ENCODE measurements at places on chromosomes 3 and 15.

DNA sequence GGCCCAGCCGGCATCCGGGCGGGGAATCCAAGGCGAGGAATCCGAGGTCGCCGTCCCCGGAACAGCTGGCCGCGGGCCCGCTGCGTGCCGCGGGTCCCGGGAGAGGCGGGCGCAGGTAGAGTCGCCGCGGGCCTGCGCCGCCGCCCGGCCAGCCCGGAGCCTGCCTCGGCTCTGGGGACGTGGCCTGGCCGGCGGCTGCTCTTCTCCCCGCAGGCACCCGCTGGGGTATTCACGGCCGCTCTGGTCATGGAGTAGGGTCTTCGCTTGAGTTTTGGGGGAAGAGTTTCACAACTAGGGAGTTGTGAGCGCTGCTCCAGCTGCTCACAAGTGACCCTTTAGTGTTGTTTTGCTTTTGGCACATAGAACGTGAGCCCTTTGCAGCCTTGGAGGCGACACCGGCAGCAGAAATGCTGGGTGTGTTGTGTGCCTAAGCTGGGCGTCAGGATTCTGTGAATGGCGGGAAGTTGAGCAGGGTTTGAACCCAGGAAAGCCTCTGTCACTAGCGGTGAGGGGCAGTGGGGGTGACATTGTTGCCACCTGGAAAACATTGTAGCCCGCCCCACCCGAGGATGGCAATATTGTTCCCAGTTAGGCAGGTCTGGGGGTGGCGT lies 4.0 kb downstream of the TRIM71 start:
- no peak for DNase-seq

- DNase-seq: no peak
Measured at GRCh38 chr3:47503033-47503432, 10.5 kb downstream of the ELP6 start.

DNA sequence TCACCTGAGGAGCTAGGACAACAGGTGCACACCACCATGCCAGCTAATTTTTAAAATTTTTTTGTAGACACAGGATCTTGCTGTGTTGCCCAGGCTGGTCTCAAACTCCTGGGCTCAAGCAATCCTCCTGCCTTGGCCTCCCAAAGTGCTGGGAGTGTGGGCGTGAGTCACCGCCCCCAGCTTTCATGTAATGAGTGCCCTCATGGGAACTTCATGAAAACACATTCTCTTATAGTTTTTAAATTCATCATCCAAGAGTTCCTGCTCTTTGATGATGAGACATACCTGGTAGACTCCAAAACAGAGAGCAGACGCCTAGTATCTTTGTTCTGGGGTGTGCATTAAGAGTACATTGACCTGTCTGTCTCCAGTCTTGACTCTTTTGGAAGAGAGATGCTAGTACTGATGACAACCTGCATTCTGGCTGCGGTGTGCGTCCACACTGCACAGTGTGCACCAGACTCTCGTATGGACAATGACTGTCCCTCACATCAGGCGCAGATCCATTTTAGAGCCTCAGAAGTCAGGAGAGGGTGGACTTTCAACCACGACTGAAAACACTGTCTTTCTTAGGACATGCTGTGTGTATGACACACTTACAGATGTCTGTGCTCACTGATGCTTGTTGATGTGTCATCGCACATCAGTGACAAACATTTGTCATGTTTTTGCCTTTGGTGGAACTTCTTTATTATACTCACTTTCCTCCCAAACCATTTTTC lies 2.0 kb downstream of the NRROS start:
- DNase-seq: peak; percentile 46

DNA sequence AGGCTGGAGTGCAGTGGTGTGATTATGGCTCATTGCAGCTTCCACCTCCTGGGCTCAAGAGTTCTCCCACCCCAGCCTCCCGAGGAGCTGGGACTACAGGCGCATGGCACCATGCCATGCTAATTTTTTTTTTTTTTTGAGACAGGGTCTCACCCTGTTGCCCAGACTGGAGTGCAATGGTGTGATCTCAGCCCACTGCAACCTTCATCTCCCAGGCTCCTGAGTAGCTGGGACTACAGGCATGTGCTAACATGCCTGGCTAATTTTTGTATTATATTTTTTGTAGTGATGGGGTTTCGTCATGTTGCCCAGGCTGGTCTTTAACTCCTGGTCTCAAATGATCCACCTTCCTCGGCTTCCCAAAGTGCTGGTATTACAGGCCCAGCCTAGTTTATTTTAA lies 4.0 kb downstream of the TEX9 start:
- DNase-seq: no peak

- no peak for DNase-seq
Measured at GRCh38 chr3:101996832-101997231, 147.5 kb downstream of the NFKBIZ start.

GRCh38 chr15:33071451-33071850 lies 123.1 kb downstream of the FMN1 start:
- no peak for DNase-seq

Data from stimulated activated CD8-positive, alpha-beta memory T cell treated with anti-CD3 and anti-CD28 coated beads, Interleukin-2, amount 100 ng/mL, for 48 hours (primary cell).